Mesendoderm (in vitro differentiated cells): ENCODE measurements at places on chromosomes 3 and 15.

DNA sequence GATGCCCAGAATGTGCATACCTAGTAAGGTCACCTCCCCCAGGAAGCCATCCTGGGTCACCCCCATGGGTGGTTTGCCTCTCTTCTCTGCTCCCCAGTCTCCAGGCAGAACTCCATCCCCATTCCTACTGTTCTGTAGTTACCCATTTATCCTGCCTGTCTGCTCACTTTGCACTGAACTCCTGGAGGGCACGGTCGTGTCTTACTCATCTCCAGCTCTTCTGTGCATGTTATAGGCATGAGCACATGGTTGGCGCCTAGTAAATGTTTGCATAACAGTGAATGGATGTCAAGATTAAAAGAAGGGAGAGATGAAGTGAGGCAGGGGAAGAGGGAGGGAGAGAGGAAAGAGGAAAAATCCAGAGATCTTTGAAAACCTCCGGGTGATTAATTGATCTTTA, 208.4 kb upstream of the TRIM42 start:
- DNase-seq = no peak

GRCh38 chr3:53729618-53730017, 116.6 kb downstream of the CHDH start:
- DNase-seq = no peak

DNA sequence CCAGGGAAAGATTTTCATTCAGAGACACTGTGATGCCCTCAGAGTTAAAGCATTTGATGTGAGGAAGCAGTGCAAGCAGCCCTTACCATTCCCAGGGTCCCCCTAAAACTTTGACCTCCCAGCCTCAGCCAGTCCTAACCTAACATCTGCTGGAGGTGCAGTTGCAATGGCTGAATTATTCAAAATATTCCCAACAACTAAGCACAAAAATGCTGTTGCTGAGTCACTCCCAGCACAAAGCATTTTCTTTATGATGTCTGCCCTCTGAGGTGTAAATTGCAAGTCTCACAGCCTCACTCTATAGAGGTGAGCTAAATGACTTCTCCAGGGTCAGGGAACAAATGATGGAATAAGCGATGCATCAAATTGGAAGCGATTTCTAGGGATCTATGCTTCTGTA, 6.4 kb upstream of the REC114 start:
- peak; percentile 37 for DNase-seq

GRCh38 chr3:13770170-13771169, 109.4 kb downstream of the WNT7A start:
- DNase-seq = peak; percentile 92

- DNase-seq = no peak
These were observed 467.4 kb downstream of the EPHB1 start for GRCh38 chr3:135262441-135262840.

DNA sequence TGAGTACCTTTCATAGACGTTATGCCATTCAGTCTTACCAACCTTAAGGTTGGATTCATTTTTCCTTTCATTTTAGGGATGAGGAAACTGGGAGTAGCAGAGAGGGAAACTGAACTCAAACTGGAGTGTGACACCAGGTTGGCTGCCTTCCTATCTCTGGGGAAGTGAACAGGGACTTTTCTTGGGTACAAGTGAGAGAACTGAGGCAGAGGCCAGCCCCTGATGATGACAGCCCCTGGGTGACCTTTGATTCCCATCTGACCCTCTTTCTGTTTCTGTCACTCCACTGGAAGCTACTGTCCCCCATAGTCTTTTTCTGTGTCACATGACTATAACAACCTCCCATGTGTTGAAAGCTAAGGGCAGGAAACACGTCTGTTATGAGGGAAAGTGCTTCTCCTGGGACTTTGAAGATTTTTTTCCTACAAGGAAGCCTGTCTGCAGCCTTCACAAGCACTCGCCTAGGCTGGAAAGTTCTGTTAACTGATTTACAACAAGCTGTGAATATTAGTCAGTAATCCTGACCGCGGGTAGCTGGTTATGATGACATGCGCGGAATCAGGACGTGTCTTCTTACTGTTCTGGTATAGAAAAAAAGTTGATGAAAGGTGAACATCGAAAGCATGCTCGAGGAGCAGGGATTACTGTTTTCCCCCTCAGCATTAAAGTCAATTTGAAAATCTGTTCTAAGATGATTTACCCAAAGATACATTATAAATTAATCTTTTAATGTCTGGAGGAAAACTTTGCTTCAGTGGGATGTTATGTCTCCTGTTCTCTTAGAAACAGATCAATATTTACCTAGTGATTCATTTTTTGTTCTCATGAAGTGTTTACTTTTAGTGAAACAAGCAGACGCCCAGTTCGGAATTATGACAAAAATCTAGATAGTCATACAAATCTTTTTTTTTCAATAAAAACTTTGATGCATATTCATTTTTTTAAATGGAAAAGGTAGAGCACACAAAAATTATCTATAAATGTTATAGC, 31.5 kb downstream of the ABHD2 start:
- DNase-seq = no peak
